A673 (cell line): ENCODE measurements at places on chromosomes 4 and X. TPM values are rescaled to one million over a fixed set of nuclear protein-coding genes. Genes with fewer than 3 reads are reported as not detected.

DNA sequence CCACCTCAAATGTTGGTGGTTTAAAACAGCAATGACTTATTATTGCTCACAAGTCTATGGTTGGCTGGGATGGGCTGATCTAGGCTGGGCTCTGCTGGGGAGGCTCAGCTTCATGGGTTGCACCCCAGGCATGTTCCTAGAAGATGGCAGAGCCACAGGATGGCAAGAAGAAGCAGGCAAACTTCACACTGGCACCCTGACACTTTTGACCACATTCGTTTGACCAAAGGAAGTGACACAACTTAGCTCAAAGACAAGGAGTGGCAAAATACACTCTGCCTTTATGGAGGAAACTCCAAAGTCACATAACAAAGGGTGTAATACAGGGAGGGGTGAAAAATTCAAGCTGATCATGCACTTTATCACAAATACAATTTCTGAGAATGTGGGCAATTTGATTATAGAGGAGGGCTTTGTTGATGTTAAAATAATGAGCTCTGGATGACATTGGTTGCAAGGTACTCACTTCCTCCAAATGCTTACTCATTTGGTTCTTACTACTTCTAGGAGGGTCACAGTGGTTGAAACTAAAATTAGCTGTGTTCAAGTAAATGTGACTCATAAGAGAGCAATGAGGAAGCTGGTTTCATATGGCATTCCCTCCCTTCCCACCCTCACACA, 249.2 kb upstream of the RPS6KA3 start:
- H3K36me3 ChIP-seq: no peaks in the 10 kb centered on the region
- no peak overlapping the region for H3K27ac ChIP-seq
- H3K4me1 ChIP-seq: peaks cover 12% of the 10 kb centered on the region
- peak; percentile 57 for DNase-seq
- no peaks in the 10 kb centered on the region for H3K27me3 ChIP-seq

- no peak overlapping the region for H3K27ac ChIP-seq
- H3K36me3 ChIP-seq: no peaks in the 10 kb centered on the region
- no peaks in the 10 kb centered on the region for H3K27me3 ChIP-seq
- H3K4me3 ChIP-seq: no peak overlapping the region
Measured at GRCh38 chrX:74160358-74160757, 143.6 kb upstream of the ZCCHC13 start.

DNA sequence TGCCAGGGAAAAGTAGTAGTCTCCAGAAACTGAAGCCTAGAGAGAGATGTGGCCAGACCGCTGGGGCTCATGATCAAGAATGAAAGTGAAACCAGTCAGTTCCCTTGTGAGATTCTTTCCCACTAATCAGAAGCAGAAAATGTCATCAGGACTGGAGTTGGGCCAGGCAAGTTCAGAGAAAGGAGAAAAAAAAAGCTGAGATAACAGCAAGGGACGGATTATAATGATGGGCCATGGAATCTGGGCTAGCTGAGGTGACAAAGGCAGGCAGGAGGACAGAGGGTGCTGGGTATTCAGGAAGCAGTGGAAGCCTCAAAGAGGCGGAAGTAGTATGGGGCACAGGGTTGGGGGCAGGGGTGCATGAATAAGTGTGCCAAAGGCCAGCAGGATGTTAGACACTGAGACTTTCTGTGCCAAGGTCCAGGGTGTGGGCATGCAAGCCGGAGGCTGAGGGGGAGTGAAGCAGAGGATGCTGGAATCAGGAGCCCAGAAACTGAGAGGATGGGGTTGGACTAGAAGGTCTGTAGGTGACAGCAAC, 2.5 kb downstream of the CXorf38 start:
- H3K4me1 ChIP-seq: no peaks in the 10 kb centered on the region
- peak overlapping the region; percentile 45 for H3K27ac ChIP-seq
- peak; percentile 33 for DNase-seq
- peak overlapping the region; percentile 30 for H3K4me3 ChIP-seq
- no peaks in the 10 kb centered on the region for H3K27me3 ChIP-seq

- H3K27ac ChIP-seq: no peak overlapping the region
- H3K4me1 ChIP-seq: no peaks in the 10 kb centered on the region
- no peak overlapping the region for H3K4me3 ChIP-seq
- no peaks in the 10 kb centered on the region for H3K36me3 ChIP-seq
- no peak for DNase-seq
- H3K27me3 ChIP-seq: no peaks in the 10 kb centered on the region
Measured at GRCh38 chrX:100939333-100939732, 10.6 kb upstream of the XKRX start.

GRCh38 chr4:5204781-5205180, 153.5 kb downstream of the STK32B start:
- peaks cover 37% of the 10 kb centered on the region for H3K4me1 ChIP-seq
- no peak overlapping the region for H3K4me3 ChIP-seq
- DNase-seq: peak; percentile 94
- no peaks in the 10 kb centered on the region for H3K27me3 ChIP-seq
- H3K36me3 ChIP-seq: no peaks in the 10 kb centered on the region

DNA sequence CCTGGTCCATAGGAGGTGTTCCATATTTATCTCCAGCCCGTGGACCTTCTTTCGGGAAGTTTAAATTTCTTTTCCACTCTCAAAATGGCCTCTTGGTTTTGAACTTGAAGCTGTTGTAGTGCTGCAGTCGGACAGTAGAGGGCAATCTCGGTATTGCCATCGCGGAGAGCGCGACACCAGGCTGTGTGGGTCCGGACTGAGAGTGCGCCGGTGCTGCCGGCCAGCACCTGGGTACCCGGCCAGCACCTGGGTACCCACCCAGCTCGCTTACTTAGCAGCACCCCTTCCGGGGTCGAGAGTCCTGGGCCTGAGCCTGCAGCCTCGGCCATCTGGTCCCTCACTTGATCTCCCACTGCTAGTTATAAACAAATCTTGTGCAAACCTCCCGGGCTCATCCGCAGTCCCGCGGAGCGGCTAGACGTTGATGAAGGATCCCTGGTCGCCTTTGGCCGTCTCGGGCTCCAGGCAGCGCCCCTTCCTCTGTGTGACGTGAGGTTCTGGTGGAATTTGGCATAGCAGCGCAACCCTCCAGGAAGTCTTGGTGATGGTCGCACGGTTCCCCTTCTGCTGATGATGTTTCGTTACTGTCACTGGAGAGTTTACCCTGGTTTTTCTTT, 18.0 kb downstream of the FAM9A start:
- no peaks in the 10 kb centered on the region for H3K27me3 ChIP-seq
- no peak overlapping the region for H3K4me3 ChIP-seq
- H3K4me1 ChIP-seq: no peaks in the 10 kb centered on the region
- H3K36me3 ChIP-seq: no peaks in the 10 kb centered on the region
- H3K27ac ChIP-seq: no peak overlapping the region

DNA sequence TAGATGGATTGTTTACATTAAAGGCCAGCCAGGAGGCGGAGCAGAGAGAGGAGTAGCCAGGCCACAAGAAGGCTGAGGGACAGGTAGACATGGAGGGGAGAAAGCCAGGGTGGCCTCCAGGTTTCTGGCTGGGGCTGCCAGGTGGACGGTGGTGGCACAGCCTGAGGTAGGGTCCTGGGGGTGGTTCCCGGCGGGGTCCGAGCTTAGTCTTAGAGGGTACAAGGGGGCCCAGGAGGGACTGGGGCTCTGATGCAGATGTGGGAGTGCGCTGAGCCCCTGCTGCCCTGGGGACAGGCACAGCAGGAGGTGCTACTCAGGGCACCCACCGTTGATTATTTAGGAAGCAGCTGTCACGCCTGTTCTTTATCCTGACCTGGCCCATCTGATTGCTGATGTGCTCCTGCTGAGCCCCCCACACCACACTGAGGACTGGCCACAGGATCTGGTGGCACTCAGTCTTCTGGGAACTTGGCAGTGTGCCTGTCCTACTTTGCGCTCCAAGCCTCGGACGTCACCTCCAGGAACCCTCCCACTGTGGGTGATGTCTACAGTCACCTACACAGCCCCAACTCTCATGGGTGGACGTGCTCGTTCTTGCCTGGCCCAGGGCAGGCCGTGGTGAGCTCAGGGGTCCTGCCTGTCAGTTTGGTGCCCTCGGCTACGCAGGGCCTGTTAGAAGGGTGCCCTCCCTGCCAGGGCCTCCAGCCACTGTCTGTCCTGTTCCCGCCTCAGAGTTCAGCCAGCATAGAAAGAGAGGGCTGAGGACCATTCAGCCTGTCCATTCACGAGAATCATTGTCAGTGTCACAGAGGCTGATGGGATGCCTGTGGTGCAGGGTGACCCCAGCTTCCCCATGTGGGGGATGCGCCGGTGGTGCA, 12.0 kb downstream of the WFS1 start:
- no peak overlapping the region for H3K4me3 ChIP-seq
- no peaks in the 10 kb centered on the region for H3K27me3 ChIP-seq

The FAM184B gene
- total RNA-seq: 0.15 and 0.26 TPM in 2 replicates

The DOK7 gene
- total RNA-seq: not detected in 2 replicates

The PDGFRA gene
- 0.24 and 0.66 TPM in 2 replicates for total RNA-seq

The NCAPG gene
- 105 and 122 TPM in 2 replicates for total RNA-seq
